ENCODE measurements at places on chromosomes 7 and 10.

GRCh38 chr10:95346715-95347401, 56.1 kb upstream of the PDLIM1 start:
- no peak for DNase-seq

DNA sequence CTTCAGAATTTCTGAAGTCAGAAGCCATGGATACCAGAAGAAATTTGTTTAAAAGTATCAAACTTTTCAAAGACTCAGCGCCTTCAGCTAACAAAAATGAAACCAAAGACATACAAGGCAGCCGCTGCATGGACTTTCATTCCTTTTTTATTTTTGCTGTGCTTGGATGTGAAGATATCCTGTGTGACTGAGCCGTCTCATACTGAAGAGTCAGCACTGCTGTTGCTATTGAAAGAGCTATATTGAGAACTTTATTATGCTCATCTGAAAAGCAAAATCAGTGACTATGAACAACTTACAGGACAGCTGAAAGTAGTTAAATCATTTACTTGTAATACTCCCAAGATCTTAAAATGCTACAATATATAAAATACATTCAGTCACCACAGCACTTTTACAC, 809.2 kb downstream of the NXPH1 start:
- no peak for DNase-seq

- no peak for DNase-seq
Measured at GRCh38 chr7:1455241-1455939, 3.9 kb downstream of the MICALL2 start.

GRCh38 chr10:36111676-36112075, 469.6 kb upstream of the FZD8 start:
- no peak for DNase-seq

- no peak for DNase-seq
Measured at GRCh38 chr7:136150311-136150710, 173.2 kb upstream of the MTPN start.

DNA sequence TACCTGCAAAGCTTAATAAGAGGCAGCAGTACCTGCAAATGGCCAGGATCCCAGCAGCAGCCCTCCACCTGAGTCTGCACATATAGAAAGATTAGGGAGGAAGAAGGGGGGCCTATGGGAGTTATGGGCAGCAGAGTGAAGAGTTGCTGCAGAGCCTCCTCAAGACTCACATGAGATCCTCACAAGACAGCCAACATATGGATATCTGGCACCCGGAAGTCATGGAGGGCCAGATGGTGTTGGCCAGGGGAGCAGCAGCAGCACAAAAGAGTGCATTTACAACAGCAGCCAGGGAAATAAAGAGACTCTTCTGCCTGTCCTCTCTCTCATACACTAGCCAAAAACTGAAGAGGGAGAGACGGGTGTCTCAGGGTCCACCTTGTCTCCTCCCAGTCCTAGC, 4.0 kb upstream of the TAS2R40 start:
- DNase-seq, result no peak

DNA sequence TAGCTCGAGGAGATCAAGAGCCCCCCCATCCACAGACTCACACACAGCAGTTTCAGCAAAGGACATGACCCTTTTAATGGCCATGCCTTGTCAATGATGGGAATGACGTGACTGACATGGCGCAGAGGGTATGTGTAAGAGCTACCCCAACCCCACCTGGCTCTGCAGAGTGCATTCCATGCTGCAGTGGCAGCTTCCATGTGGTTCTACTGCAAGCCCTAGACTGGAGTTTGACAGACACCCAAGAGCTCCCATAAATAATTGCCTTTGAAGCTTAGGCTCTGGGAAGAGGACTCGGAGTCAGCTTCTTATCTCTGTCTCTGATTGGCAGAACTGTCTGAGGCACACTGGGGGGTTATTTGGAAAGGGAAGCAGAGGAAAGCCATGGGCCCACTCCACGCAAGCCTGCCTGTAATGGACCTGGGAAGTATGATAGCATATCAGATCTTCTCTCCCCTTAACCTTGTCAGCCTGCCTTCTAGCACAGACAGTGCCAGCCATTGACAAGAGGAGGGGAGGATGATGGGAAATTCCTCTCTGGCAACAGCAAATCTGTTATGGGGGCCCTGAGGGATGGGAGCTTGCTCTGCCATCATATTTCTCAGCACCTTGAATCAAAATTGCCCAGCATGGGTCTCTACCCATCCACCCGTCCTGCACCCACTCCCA, 478.5 kb upstream of the PODXL start:
- DNase-seq, result no peak

DNA sequence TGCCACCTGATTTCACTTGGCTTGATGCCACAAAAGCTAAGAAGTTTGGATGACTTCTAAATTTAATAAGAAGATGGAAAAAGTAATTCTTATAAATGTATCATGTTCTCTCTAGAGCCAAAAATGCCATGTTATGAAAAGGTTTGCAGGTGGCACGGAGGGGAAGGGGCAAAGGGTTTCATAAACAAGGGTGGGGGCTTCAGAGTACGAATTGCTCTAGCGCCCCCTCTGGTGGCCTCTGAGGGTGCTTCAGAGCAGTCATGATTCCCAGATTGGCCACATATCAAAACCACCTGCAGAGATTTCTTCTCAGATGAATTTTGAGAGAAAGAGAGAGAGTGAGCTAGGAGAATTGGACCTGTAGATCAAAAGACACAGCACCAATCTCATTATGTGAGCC, 208.6 kb upstream of the YAE1 start:
- DNase-seq, result no peak

DNA sequence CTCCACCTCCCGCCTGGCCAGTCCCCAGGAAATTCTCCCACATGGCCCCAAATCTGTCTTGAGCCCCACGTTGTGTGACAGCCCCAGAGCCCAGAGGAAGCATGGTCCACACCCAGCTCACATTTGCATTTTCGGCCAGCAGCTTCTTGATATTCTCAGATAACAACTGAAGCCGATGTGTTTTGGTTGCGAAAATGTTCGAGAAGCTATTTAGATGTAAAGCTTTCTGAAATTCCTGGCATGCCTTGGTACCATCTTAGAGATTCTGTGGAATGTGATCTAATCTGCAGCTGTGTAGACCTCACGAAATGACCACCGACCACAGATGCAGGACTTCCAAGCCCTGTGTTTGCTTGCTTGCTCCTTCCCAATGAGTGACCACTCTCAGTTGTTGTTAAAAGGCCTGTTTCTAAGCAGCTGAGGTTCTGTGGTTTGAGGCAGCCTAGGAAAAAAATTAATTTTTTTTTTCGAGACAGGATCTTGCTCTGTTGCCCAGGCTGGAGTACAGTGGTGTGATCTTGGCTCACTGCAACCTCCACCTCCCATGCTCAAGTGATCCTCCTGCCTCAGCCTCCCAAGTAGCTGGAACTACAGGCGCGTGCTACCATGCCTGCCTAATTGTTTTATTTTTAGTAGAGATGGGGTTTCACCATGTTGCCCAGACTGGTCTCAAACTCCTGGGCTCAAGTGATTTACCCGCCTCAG, 8.8 kb downstream of the SLC4A2 start:
- no peak for DNase-seq

GRCh38 chr10:132350946-132351345, 19.0 kb downstream of the LRRC27 start:
- DNase-seq, result no peak

DNA sequence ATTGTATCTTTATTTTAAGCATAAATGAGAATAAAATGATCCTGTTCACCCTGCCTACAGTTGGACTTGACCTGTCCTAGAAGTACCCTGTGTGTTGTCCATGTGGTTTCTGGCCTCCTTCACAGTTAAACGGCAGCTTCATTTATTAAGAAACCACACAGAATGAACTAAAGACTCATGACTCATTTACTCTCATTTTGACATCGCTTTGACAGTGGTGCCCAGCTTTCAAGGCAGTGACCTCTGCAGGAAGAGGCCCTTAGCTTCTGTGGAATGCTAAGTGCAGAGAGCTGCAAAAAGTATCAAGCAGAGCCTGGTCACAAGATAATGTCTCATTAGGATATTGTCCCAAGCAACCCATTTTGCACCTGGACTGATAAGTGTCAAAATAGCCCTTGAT, 93.4 kb downstream of the AVL9 start:
- no peak for DNase-seq

GRCh38 chr10:85615556-85615955, 751.0 kb downstream of the GRID1 start:
- DNase-seq, result no peak

GRCh38 chr10:72414642-72415041, 59.9 kb upstream of the DNAJB12 start:
- no peak for DNase-seq

DNA sequence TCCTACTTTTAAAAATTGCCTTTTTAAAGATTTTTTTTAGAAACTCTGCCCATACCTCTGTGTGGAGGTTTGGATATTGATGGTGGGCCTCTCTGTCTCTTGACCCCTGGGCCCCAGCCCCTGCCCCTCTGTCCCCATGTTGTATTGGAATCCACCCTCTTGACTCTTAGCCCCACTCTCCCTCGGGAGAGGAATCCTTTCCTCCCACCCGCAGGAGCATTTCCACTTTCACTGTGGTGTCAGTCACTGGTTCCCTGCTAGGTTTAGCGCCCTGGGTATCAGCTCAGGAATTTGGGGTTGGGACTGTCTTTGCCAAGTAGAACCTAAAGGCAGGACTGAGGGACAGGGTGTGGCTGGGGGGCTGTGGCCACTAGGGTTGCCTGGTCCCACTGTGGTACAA, 10.1 kb downstream of the PFKFB3 start:
- no peak for DNase-seq

- no peak for DNase-seq
Measured at GRCh38 chr7:149569025-149569725, 71.6 kb upstream of the ZNF746 start.

GRCh38 chr7:42469341-42469740, 232.3 kb upstream of the GLI3 start:
- DNase-seq, result no peak

DNA sequence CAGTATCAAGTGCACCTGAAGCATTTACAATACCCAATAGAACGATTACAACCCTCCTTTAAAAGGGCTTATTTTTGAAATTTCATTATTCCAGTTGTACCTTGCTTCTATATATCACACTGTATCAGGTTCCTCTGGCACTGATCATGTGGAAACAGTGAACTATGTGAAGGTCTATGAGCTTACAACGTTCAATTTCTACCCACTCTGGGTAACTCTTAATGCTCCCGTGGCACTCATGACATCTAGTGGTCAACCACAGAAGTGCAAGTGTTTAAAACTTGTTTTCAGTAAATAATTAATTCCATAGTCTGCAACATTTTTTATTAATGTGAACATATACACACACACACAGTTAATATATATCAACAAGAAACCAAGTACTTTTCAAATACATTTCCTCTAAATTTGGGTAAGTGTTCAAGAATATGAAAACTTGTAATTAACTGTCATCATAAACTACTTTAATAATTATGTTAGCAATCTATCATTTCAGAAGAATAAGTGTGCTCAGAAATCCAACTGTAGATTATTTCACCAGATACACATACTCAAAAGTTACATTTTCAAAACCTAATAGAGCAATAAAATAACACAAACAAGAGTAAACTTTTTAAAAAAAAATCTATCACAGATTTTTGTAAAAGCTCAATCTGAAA, 61.0 kb downstream of the MPP7 start:
- DNase-seq, result no peak

DNA sequence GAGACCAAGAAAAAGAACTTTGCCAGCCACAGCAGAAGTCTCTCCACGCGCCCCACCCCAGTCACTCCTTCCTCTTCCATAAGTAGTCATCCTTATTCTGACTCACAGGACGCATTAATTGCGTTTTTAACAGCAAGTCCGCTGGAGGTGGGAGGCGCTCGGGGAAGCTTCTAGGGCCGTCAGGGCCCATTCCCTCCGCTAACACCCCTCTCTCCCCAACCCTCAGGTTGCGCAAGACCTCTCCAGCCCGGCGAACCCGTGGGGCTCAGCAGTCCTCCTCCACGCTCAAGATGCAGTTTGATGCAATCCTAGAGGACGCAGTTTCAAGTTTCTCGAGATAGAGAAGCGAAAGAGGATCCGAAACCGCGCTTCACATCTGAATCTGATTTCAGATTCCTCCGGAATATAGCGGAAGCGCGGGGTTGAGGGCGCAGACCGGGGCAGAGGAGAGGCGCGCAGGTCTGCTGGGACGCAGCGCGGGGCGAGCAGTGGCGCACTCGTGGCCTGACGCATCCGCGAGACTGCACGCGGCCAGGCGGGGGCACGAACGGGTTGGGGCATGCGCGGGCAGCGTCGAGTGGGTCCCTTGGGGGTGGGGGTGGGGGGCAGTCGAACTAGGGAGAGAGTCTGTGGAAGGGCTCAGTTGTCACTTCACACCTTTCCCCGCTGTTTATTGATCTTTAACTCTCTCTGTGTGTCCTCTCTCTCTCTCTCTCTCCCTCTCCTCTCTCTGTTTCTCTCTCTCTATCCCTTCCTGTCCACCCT, 37.8 kb upstream of the PSAP start:
- no peak for DNase-seq
